ENCODE measurements at places on chromosomes 7 and 10.

DNA sequence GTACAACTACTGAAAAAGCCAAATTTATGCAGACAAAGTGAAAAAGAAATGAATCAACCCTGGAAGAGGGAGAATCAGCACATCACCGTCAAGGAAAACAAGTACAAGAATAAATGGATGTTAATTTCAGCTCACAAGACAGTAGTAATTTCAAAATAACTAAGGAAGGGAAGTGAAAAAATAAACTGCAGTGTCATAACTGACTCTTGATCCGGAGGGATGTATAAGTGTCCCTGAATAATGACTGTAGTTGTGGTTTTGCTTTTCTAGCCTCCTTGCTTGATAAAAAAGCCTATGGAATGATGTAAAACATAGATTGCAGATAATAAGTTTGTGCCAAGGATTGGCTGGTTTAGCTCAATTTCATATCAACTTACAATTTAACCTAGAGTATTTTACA, 721.1 kb upstream of the C7orf33 start:
- H3K4me1 ChIP-seq, result no peaks in the 10 kb centered on the region
- H3K27ac ChIP-seq, result no peak overlapping the region
- no peaks in the 10 kb centered on the region for H3K27me3 ChIP-seq
- no peaks in the 10 kb centered on the region for H3K36me3 ChIP-seq
- H3K4me3 ChIP-seq, result no peak overlapping the region
- no peak for DNase-seq

DNA sequence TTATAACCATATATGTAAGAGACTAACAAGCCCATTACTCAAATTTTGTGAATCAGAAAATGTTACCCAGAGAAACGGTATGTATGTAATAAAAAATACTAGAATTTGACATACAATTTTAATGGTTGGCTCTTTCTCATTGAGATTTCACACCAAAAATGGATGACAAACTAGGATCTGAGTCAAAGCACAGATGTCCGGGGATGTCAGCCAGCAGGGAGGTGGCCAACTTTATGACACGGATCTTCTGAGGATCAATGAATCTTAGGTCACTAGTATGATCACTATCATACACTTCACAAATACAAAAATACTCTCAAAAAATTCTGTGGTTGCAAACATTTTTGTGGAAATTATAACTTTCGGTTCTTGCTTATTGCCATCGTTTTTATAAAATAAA, 173.5 kb upstream of the NFE2L3 start:
- H3K4me3 ChIP-seq, result no peak overlapping the region
- H3K4me1 ChIP-seq, result no peaks in the 10 kb centered on the region
- peaks cover 3% of the 10 kb centered on the region for H3K27me3 ChIP-seq
- DNase-seq, result no peak
- H3K27ac ChIP-seq, result no peak overlapping the region

- no peak for DNase-seq
- no peak overlapping the region for H3K4me3 ChIP-seq
- H3K27ac ChIP-seq, result no peak overlapping the region
Observed at GRCh38 chr10:65847436-65848230, 1078.2 kb upstream of the LRRTM3 start.

- peaks cover 6% of the 10 kb centered on the region for H3K36me3 ChIP-seq
- H3K4me1 ChIP-seq, result peaks cover 22% of the 10 kb centered on the region
- H3K27me3 ChIP-seq, result no peaks in the 10 kb centered on the region
- peak overlapping the region; percentile 34 for H3K27ac ChIP-seq
- no peak overlapping the region for H3K4me3 ChIP-seq
Observed at GRCh38 chr7:5661942-5662341, 119.5 kb downstream of the RNF216 start.

DNA sequence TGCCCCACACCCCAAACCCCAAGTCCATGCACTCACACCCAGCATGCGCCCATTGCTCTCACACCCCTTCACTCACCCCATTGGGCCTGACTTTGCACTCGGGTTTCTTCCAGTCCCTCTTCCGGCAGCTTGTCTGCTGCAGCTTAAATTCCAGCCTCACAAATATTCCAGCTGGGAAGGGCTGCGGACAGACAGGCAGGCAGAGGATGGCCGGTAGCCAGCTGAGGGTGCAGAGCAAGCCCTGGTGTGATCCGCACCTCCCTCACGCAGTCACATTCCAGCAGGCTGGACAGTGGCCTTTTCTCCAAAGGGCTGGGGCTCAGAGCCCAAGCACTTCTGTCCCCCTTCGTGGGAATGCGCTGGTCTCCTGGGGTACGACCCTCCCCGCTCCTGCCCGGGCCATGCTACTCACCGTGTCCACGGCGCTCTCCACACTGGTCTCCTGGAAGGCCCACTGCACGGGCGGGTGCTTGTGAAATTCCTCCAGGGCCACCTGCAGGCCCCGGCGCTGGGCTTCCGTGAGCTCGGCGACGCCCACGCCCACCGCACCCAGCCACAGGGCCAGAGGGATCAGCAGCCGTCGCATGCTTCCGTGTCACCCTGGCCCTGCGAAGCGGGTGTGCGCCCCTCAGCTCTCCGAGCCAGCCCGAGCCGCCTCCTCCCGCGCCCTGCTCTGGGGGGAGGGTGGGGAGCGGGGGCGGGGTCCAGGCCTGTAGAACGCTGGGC, 1.2 kb downstream of the RARRES2 start:
- no peak overlapping the region for H3K4me3 ChIP-seq
- peaks cover 10% of the 10 kb centered on the region for H3K4me1 ChIP-seq
- H3K27me3 ChIP-seq, result peaks cover 42% of the 10 kb centered on the region
- peaks cover 11% of the 10 kb centered on the region for H3K36me3 ChIP-seq
- peak; percentile 57 for DNase-seq

DNA sequence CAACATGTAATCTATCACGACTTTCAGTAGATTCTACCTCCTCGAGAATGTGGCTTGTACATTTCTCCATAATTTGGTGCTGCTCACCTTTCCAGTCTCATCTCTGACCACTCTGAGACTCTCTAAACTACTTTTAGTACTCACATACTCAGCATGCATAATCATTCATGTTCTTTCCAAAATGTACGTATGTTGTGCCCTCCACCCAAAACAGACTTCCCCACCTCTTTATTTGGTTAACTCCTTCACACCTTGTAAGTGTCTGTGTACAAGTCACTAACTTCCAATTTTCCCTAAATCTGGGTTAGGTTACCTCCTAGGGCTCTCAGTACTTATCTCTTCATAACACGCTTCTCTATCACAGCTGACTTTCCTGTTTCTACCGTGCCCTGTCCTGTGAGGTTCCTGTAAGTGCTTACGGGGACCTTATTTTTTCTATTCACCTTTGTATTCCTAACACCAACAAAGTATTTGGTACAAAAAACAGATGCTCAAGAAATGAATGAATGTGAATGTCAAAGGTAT, 186.2 kb upstream of the MKLN1 start:
- no peak overlapping the region for H3K4me3 ChIP-seq
- H3K4me1 ChIP-seq, result peaks cover 2% of the 10 kb centered on the region
- no peak overlapping the region for H3K27ac ChIP-seq
- H3K36me3 ChIP-seq, result no peaks in the 10 kb centered on the region
- H3K27me3 ChIP-seq, result no peaks in the 10 kb centered on the region
- DNase-seq, result no peak

GRCh38 chr7:14073543-14073942, 84.1 kb upstream of the ETV1 start:
- H3K27me3 ChIP-seq, result no peaks in the 10 kb centered on the region
- H3K4me3 ChIP-seq, result no peak overlapping the region
- H3K4me1 ChIP-seq, result no peaks in the 10 kb centered on the region
- H3K36me3 ChIP-seq, result no peaks in the 10 kb centered on the region
- no peak for DNase-seq
- H3K27ac ChIP-seq, result no peak overlapping the region

- no peak for DNase-seq
- H3K27me3 ChIP-seq, result no peaks in the 10 kb centered on the region
- H3K36me3 ChIP-seq, result peaks cover 60% of the 10 kb centered on the region
- no peak overlapping the region for H3K27ac ChIP-seq
- no peak overlapping the region for H3K4me3 ChIP-seq
- peaks cover 30% of the 10 kb centered on the region for H3K4me1 ChIP-seq
Observed at GRCh38 chr7:130650611-130651120, 17.9 kb downstream of the COPG2 start.

DNA sequence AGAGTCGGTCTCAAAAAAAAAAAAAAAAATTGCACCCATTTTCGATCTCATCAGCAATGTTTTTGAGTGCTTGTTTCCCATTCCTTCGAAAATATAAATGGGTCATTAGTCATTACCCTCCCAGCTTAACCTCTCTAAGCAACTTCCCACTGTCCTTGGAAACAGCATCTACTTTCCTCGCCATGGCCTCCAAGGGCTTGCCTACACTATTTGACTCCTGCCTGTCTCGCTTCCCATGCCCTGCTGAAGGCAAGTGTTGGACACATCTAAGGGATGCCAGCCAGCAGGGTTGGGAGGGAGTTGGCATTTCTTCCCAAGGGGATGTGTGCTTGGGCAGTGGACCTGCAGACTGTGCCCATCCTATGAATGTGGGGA, 12.7 kb upstream of the RHBDD2 start:
- DNase-seq, result no peak
- H3K4me1 ChIP-seq, result peaks cover 23% of the 10 kb centered on the region
- peaks cover 24% of the 10 kb centered on the region for H3K27me3 ChIP-seq

- no peak overlapping the region for H3K4me3 ChIP-seq
- no peak overlapping the region for H3K27ac ChIP-seq
- no peaks in the 10 kb centered on the region for H3K36me3 ChIP-seq
Observed at GRCh38 chr10:93746844-93747284, 10.9 kb upstream of the LGI1 start.

DNA sequence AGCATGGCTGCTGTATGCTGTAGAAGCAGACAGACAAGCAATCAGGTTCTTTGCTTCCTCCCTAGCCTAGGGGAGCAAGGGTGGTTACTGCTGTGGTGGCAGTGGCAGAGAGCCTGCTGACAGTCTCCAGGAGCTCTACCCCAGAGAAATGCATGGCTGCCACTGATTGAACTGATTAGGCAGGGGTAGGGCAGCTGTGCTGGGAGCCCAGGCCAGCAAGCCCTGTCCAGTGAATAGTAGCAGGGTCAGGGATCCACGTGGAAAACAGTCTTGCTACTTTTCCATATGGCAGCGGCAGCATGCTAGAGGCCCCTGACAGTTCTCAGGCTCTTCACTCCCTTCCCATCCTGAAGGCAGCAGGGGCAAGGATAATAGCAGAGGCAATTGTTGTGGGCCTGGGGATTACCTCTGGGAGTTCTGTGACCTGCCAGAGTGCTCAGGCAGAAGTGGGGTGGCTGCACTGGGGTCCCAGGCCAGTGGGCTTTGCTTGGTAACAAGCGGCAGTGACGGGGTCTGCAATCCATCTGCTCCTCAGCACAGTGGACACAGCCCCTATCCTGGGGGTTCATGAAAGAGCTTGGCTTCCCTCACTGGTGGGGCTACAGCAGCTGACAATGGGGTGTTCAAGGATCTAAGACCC, 558.8 kb upstream of the GHITM start:
- H3K27me3 ChIP-seq, result no peaks in the 10 kb centered on the region
- no peak overlapping the region for H3K27ac ChIP-seq
- H3K36me3 ChIP-seq, result no peaks in the 10 kb centered on the region
- no peak for DNase-seq

- H3K4me3 ChIP-seq, result no peak overlapping the region
- no peak for DNase-seq
- no peaks in the 10 kb centered on the region for H3K27me3 ChIP-seq
- no peak overlapping the region for H3K27ac ChIP-seq
- peaks cover 28% of the 10 kb centered on the region for H3K4me1 ChIP-seq
Observed at GRCh38 chr7:39594988-39595620, 28.3 kb upstream of the RALA start.

DNA sequence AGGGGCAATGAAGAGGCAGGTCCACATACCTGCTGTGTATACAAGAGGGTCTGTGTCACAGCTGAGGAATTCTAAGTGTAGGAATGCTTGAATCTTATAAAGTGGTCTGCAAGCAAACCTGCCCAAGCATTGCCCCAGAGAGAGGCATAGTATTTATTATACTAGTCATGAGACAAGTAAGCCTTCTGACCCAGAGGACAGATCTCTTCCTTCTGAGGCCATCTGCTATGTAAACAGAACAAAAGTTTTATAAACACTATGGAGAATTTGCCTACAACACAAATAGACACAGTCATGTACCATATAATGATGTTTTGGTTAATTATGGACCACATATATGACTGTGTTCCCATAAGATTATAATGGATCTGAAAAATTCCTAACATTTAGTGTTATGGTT, 388.2 kb downstream of the NEBL start:
- peaks cover 1% of the 10 kb centered on the region for H3K27me3 ChIP-seq
- no peak for DNase-seq
- no peak overlapping the region for H3K27ac ChIP-seq
- H3K4me3 ChIP-seq, result no peak overlapping the region

DNA sequence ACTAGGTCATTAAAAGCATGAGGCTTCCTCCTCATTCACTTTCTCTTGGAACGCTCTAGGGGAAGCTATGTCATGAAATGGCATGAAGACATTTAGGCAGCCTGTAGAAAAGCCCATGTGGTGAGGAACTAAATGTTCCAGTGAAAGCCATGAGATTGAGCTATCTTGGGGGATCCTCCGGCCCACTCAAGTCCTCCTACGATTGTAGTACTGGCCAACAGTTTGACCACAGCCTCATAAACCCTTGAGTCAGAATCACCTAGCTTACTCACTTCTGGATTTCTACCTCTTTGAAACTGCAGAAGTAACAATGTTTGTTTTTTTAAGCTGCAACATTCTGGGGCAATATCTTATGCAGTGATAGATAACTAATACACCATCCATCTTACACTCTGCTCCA, 605.1 kb downstream of the SORCS1 start:
- H3K27me3 ChIP-seq, result no peaks in the 10 kb centered on the region
- no peaks in the 10 kb centered on the region for H3K36me3 ChIP-seq
- no peak overlapping the region for H3K27ac ChIP-seq
- H3K4me1 ChIP-seq, result no peaks in the 10 kb centered on the region
- no peak for DNase-seq

- no peak overlapping the region for H3K27ac ChIP-seq
- no peaks in the 10 kb centered on the region for H3K4me1 ChIP-seq
- DNase-seq, result no peak
- no peak overlapping the region for H3K4me3 ChIP-seq
- no peaks in the 10 kb centered on the region for H3K36me3 ChIP-seq
Observed at GRCh38 chr7:115208710-115209560, 287.0 kb downstream of the MDFIC start.

DNA sequence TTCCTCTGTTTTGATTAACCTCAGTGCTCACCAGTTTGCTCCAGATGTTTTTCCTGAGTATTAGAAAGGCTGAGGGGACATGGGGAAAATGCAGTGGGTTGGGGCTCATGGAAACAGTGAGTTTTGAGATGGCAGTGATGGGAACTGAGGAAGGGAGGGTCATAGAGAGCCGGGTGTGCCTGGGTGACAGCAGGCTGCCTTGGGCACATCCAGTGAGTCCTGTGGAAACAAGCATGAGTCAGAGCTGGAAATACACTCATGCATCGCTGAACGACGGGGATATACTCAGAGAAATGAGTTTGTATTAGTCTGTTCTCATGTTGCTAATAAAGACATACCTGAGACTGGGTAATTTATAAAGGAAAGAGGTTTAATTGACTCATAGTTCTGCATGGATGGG, 202.2 kb downstream of the TMEM178B start:
- H3K27ac ChIP-seq, result no peak overlapping the region
- DNase-seq, result no peak
- H3K27me3 ChIP-seq, result no peaks in the 10 kb centered on the region
- H3K4me3 ChIP-seq, result no peak overlapping the region

Measured in activated naive CD8-positive, alpha-beta T cell treated with anti-CD3 and anti-CD28 coated beads for 36 hours (primary cell).